ENCODE measurements at places on chromosomes 6 and 20. TPM values are rescaled to one million over a fixed set of nuclear protein-coding genes. Genes with fewer than 3 reads are reported as not detected.

GNAS-AS1 gene
- 0.55 TPM for polyA plus RNA-seq

MOG gene
- polyA plus RNA-seq: not detected

BHLHE23 gene
- not detected for polyA plus RNA-seq

RSPH4A gene
- polyA plus RNA-seq: 10.8 TPM

RAET1L gene
- polyA plus RNA-seq: not detected

LRP11 gene
- polyA plus RNA-seq: 35.8 TPM

HLA-DRB5 gene
- 6.5 TPM for polyA plus RNA-seq

RGL2 gene
- polyA plus RNA-seq: 123 TPM

NCOA7 gene
- 20.5 TPM for polyA plus RNA-seq

TTBK1 gene
- polyA plus RNA-seq: 0.44 TPM

ZDHHC14 gene
- polyA plus RNA-seq: 25.6 TPM

WFDC10B gene
- polyA plus RNA-seq: not detected

CAGE1 gene
- 0.09 TPM for polyA plus RNA-seq

PGC gene
- polyA plus RNA-seq: 6.6 TPM

DNA sequence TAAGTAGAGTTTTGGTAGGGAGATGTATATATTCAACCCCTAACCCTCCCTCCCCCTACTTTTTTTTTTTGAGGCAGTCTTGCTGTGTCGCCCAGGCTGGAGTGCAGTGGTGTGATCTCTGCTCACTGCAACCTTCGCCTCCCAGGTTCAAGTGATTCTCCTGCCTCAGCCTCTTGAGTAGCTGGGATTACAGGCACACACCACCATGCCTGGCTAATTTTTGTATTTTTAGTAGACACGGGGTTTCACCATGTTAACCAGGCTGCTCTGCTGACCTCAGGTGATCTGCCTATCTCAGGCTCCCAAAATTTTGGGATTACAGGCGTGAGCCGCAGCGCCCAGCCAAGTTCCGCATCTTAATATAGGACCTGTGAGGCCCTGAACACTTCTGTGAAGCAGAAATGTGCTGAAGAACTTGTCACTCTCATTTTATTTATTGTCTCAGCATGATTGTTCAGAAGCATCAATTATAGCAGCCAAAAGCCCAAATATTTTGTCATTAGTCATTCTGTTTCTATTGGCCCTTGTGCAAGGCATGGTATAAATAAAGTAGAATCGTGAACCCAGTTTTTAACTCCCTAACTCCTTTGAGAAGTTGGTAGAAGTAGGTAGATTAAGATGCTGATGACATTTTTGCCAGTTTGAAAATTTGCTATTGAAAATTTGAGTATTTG lies 19.4 kb downstream of the DSTN start:
- DNase-seq: no peak

DNA sequence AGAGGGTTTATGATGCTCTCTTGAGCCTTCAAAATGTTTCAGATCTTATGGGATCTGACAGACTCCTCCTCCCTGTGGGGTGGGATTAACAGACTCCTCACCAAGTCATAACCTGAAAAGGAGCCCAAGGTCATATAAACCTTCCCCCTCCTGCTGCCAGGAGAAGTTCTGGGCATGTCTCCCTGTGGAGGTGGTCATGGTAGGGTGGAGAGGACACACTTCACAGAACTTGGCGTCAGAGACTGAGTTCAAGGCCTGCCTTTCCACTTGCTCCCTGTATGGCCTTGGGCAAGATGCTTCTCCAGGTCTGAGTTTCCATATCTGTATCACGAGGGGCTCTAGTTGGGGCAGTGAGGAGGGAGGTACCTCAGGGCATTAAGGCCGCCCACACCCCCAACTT lies 32.4 kb upstream of the AAR2 start:
- DNase-seq: no peak

- DNase-seq: no peak
Observed at GRCh38 chr20:32982617-32983458, 21.4 kb downstream of the SUN5 start.

DNA sequence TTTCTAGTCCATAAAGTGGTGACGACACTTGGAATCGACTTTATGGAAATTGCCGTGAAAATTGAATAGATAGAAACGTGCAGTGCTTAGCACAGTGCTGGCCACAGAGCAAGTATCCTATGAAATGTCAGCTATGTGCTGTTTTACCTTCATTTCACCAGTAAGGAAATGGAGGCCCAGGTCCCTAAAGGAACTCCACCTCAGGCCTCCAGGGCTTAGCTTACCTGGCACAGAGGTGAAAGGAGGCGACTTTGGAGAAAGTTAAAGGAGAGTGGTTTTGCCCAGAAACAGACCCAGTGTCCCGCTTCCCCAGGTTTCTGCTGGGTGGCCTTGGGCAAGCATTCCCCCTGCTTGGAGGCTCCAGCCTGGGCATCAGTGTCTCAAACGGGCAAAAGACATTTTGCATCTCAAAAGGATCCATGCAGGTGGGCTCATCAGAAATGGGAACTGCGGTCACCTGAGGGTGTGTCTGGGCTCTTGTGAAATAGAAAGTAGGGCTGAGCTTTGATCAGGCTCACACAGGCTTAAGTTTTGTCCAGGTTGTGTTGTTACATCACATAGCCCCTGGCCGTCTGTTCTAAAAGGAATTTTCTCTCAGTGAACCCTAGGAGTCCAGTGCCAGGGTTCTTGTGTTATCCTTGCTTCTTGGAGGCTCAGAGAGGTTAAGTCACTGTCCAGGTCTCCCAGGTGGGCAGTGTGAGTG lies 6.8 kb upstream of the TULP1 start:
- DNase-seq: no peak

GRCh38 chr6:58073263-58073662 lies 755.8 kb downstream of the PRIM2 start:
- no peak for DNase-seq

GRCh38 chr6:96990462-96990861 lies 65.9 kb downstream of the KLHL32 start:
- no peak for DNase-seq

- no peak for DNase-seq
Observed at GRCh38 chr20:20210327-20210726, 157.6 kb upstream of the INSM1 start.

DNA sequence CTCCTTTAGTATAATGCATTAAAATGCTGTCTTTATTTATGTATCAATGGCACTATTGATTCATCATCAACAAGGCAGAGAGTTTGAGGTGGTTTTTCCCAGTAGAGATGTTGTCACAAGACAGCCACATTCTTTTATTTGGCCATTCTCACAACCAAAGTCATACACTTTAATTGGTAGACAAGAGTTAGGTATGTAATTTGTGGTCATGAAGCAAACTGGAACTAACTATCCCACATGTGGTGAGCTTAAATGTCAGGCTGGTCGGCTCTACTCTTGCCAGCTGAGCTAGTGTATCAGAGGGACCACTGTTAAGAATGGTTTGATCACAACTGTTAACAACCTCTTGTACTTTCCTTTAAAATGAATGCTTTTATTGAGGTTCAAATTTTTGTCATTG lies 714.6 kb downstream of the CD109 start:
- no peak for DNase-seq

GRCh38 chr6:139582956-139583355 lies 208.5 kb upstream of the CITED2 start:
- no peak for DNase-seq

DNA sequence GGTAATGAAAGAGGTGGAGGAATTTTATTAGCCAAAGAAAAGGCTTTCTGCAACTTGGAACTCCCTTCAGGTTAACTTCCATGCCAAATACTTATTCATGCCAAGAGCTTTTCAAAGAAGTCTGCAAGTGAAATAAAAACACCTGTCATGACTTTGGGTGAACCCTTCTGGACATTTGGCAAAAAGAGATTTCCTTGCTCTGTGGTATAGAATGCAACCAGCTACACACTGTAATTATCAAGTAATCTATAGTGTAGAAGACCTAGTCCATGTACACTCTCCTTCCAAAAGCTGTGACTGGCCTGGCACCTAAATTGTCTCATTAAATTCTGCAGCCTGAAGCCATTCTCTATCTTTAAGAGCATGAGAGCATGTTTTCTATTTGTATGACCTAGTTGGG lies 232.3 kb downstream of the COL12A1 start:
- DNase-seq: no peak

GRCh38 chr6:43838276-43839036 lies 68.4 kb downstream of the VEGFA start:
- no peak for DNase-seq

DNA sequence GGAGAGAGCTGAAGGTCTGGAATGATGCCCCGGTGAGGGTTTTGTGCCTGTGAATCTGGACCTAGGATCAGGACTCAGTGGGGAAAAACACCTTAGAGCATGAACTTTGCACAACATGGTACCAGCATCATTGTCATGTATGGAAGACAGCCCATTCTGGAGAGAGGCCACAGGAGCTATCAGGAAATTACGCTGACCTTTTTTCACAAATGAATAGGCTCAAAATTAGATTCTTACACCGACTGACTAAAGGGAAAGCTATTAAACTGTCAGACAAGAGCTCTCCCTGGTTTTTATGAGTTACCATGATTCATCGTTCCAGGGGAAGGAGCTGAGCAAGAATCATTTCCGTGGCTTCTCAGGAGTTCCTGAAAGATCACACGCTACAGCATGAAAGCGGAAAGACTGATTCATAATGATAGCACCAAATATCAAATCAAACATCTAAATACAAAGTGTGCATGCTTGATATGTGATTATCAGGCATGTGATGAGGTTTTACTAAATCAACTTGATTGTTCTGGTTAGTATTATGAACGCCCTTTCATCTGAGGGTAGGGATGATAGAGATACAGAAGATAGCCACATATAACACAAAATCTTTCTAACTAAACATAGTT lies 224.9 kb upstream of the SMLR1 start:
- no peak for DNase-seq

DNA sequence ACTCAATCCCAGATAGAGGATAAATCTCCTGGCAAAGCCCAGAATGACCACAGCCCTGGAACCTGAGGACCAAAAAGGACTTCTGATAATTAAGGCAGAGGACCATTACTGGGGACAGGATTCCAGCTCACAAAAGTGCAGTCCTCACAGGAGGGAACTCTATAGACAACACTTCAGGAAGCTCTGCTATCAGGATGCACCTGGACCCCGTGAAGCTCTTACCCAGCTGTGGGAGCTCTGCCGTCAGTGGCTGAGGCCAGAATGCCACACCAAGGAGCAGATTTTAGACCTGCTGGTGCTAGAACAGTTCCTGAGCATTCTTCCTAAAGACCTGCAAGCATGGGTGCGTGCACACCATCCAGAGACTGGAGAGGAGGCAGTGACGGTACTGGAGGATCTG lies 992 bp downstream of the ZSCAN16 start:
- DNase-seq: no peak

GRCh38 chr20:51042657-51043247 lies 19.8 kb upstream of the KCNG1 start:
- DNase-seq: no peak

GRCh38 chr6:105810105-105810921 lies 275.8 kb upstream of the PRDM1 start:
- DNase-seq: no peak

GRCh38 chr6:131900231-131900630 lies 50.9 kb downstream of the CCN2 start:
- no peak for DNase-seq

GRCh38 chr6:17130786-17131185 lies 28.9 kb downstream of the STMND1 start:
- no peak for DNase-seq

DNA sequence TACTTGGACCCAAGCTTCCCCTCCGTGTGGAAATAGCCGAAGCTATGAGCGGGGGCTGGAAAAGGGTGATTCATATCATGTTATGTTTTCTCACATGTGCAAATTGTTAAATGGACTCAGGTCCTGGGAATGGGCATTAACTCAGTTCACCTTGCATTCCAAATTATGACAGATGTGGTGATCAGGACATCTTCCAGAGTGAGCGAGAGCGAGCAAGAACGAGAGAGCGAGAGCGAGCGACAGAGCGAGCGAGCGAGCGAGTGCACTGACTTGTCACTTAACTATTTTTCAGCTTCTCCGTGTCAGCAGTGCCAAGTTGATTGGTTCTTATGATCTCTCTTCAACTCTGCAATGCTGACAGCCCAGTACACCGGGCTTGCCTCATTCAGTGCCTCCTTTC lies 437.4 kb upstream of the NRSN1 start:
- no peak for DNase-seq

GRCh38 chr6:149225370-149225769 lies 92.1 kb upstream of the TAB2 start:
- DNase-seq: no peak
